ENCODE measurements at places on chromosomes 5 and 9. TPM values are rescaled to one million over a fixed set of nuclear protein-coding genes. Genes with fewer than 3 reads are reported as not detected.
A peak's percentile ranks its signal among the peaks of the same experiment; 100 is the strongest.

DNA sequence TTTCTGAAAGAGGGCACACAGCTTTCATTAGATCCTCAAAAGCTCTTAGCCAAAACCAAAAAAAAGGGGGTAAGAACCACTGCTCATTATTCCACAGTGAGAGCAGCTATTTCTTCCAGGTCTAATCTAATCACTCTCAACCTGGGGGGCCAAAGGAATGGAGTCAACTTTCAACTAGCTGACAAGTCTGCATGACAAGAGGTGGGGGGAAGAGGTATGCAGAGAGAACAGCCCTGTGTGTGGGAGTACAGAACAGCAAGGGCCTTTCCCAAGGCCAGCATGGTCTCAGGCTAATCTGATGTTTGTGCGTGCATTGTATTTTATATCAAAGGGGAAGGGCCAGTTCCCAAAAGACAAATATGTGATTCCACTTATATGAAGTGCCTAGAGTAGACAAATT is 36.9 kb upstream of the PIP5K1B start:
- H3K36me3 ChIP-seq, result no peaks in the 10 kb centered on the region
- no peak for DNase-seq
- H3K27me3 ChIP-seq, result peaks cover 1% of the 10 kb centered on the region
- no peak overlapping the region for H3K4me3 ChIP-seq
- peaks cover 6% of the 10 kb centered on the region for H3K4me1 ChIP-seq
- H3K27ac ChIP-seq, result no peak overlapping the region

GRCh38 chr5:25955337-25955736 is 1083.0 kb downstream of the CDH9 start:
- no peak overlapping the region for H3K27ac ChIP-seq
- H3K4me1 ChIP-seq, result peaks cover 4% of the 10 kb centered on the region
- no peak for DNase-seq
- no peak overlapping the region for H3K4me3 ChIP-seq
- H3K27me3 ChIP-seq, result peaks cover 2% of the 10 kb centered on the region

DNA sequence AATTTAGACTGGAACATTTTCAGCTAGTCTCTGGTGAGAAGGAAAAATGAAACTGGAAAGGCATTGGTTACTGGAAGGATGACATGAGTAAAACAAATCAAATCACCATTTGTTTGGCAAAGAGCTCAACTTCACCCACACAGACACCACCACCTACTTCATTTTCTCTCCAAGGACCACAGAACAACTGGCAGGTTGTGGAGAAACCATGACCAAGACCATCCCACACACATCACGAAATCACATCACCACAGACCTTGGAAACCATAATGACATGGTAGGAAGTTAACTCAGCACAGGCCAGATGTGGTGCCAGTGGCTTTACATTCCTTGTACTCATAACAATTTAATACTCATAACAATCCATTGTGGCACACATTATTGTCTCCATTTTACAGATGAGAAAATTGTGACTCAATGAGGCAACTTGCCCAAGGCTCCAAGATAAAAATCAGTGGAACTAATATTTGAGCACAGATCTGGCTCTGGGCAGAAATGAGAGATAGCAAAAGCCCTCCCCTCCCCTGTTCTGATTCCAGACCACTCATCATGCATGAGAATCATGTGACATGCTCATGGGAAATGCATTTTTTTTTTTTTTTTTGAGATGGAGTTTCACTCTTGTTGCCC is 7.5 kb downstream of the OR1K1 start:
- H3K27ac ChIP-seq, result no peak overlapping the region
- peaks cover 14% of the 10 kb centered on the region for H3K36me3 ChIP-seq
- no peak for DNase-seq
- no peak overlapping the region for H3K4me3 ChIP-seq
- peaks cover 7% of the 10 kb centered on the region for H3K27me3 ChIP-seq

GRCh38 chr9:112631313-112632070 is 86.4 kb downstream of the INIP start:
- H3K27me3 ChIP-seq, result no peaks in the 10 kb centered on the region
- H3K36me3 ChIP-seq, result no peaks in the 10 kb centered on the region
- H3K4me1 ChIP-seq, result peaks cover 5% of the 10 kb centered on the region
- H3K4me3 ChIP-seq, result no peak overlapping the region
- no peak for DNase-seq

DNA sequence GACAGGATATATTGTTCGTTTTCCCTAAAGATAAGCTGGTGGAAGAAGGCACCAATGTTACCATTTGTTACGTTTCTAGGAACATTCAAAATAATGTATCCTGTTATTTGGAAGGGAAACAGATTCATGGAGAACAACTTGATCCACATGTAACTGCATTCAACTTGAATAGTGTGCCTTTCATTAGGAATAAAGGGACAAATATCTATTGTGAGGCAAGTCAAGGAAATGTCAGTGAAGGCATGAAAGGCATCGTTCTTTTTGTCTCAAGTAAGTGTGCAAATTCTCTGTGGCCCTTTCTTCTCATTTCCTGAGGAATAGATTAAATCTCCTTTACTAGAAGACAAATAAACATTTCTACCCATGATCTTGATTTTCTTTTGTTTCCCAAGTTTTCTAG is 38.0 kb downstream of the OSMR start:
- H3K36me3 ChIP-seq, result peaks cover 30% of the 10 kb centered on the region
- H3K4me1 ChIP-seq, result peaks cover 30% of the 10 kb centered on the region
- no peak overlapping the region for H3K4me3 ChIP-seq
- DNase-seq, result no peak
- H3K27ac ChIP-seq, result peak overlapping the region; percentile 22

DNA sequence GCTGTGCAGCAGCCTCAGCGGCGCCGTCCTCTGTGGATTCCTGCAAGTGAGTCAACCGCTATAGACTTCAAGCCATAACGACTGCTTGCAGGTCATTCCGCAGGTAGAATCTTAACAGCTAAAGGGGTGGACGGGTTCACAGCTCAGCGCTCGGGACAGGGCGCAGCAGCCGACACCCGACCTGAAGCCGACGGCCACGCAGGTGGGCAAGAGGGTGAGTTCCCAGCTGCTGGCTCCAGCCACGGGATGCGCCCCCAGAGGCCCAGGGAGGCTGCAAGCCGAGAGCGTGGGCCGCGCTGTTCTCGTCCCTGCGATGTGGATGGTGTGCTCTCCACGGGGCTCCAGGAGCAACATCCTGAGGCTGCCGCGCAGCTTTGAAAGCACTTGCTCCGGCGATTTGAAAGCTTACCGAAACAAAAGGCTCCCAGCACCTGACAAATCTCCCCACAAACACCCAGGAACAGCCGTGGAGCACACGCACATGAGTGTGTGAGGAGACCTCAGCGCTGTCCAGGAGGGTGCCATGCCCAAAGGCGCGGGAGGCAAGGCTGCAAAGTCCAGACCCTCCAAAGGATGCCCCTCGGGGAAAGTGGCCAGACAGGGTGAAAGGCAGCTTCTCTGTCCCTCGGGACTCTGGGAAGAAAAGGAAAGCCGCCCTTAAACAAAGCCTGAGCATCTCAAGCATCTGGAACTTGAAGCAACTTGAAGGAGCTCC is 48.7 kb downstream of the EXD3 start:
- H3K4me1 ChIP-seq, result no peaks in the 10 kb centered on the region
- peaks cover 3% of the 10 kb centered on the region for H3K36me3 ChIP-seq
- no peak overlapping the region for H3K27ac ChIP-seq

DNA sequence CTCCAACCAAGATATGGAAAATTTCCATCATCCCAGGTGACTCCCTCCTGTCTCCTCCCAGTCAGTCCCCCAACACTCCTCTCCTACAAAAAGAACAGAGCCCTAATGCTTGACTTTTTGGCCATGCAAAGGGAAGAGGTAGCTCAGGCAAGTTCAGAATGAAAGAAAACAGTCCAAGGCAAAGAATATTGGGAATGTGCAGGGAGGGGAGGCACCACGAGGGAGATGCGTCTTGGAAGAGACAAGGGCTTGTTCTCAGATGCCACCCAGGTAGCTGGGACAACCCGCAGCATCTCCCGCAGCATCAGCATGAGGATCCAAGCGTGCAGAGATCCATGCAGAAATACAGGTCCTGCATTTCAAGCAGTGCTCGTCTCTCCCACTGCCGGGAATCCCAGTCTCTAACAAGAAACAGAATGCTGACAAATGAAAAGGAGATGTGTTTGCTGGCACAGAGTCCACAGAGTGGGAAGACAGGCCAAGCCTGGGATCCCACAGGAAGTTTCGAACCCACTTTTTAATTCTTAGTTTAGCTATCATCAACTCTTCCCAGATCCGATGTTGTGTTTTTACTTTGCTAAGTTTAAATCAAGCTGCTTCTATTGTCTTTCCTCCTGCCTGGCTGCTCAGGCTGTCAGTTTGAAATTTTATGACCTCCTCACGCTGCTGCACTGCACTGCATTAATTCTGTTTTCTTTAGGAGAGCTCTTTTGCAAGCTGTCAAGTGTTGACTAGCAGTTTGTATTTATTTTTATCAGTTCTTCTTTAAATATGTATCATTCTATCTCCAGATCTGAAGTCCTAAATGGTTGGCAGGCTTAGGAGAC is 86.8 kb upstream of the OSMR start:
- H3K36me3 ChIP-seq, result no peaks in the 10 kb centered on the region
- no peaks in the 10 kb centered on the region for H3K4me1 ChIP-seq
- H3K4me3 ChIP-seq, result no peak overlapping the region
- H3K27me3 ChIP-seq, result no peaks in the 10 kb centered on the region
- H3K27ac ChIP-seq, result no peak overlapping the region

- H3K27me3 ChIP-seq, result peaks cover 2% of the 10 kb centered on the region
- no peak overlapping the region for H3K27ac ChIP-seq
- DNase-seq, result no peak
- H3K4me1 ChIP-seq, result peaks cover 18% of the 10 kb centered on the region
These were observed 358.4 kb downstream of the ARRDC3 start for GRCh38 chr5:91024727-91025126.

- H3K4me3 ChIP-seq, result no peak overlapping the region
- H3K27ac ChIP-seq, result no peak overlapping the region
- no peak for DNase-seq
- no peaks in the 10 kb centered on the region for H3K4me1 ChIP-seq
These were observed 131.8 kb downstream of the TAF11L14 start for GRCh38 chr5:17766031-17766430.

GRCh38 chr9:127084076-127085039 is 38.1 kb downstream of the ANGPTL2 start:
- H3K4me1 ChIP-seq, result peaks cover 7% of the 10 kb centered on the region
- H3K36me3 ChIP-seq, result peaks cover 5% of the 10 kb centered on the region
- H3K27ac ChIP-seq, result no peak overlapping the region
- H3K4me3 ChIP-seq, result no peak overlapping the region
- no peak for DNase-seq

The PNPLA7 gene
- 3.9 TPM for total RNA-seq

The WDR38 gene
- total RNA-seq, result not detected

The MARCHF3 gene
- 47.9 TPM for total RNA-seq

The PCDHA7 gene
- 2.9 TPM for total RNA-seq
